ENCODE measurements at places on chromosomes 6 and 20. TPM values are rescaled to one million over a fixed set of nuclear protein-coding genes. Genes with fewer than 3 reads are reported as not detected.

- no peak for DNase-seq
These were observed 8.8 kb downstream of the TMEM151B start for GRCh38 chr6:44278774-44279697.

DNA sequence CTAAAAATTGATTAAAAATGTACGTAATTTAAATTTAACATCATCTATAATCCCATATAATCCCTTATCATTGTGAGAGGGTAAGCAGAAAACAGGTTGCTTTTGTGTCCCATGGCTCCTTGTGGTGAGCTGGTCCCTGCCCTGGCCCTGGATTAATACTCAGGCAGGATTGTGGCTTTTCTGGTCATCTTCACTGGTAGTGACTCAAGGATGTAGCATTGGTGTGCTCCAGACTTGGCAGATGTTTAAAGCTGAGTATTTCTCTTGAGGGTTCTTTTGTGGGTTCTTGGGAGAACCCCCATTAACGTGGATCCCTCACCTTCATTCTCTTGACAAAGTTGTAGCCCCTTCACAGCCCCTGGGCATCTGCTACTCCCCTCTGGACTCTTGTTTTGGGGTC lies 39.3 kb downstream of the SNRNP48 start:
- DNase-seq = no peak

DNA sequence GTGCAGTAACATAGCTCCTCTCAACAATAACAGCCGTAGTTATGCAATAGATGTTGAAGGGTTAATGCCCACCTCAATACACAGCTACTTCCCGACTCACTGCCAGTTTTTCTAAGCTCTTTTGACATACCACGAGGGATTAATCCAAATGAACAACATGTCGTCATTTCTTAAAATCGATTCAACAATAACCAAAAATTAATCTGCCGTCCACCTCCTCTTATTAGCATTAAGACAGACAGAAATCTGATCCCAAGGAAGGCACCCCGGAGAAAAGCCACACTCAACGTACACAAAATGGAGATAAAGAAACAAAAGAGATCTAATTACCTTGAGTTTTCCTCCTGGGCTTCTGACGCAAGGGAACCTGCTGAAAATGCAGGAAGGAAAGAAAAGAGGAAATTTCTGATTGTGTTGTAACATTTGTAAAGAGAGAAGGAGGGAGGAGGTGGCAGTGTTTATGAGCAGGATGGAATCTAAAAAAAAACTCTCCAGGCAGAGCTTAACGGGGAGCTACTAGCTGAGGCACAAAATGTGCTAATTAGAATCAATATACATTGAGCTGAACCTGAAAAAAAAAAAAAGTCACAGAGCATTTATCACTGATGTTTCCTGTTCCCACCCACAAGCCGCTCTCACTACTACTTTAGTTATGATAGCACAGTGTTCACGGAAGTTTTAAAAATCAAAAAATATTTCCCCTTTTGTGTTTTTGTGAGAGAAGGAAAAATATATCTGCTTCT lies 109.3 kb downstream of the IPCEF1 start:
- DNase-seq = no peak

The OPN5 gene
- not detected for total RNA-seq

- DNase-seq = peak; percentile 82
These were observed 98.3 kb downstream of the HAO1 start for GRCh38 chr20:7841971-7842310.

The IL20RA gene
- total RNA-seq = 0.22 TPM

The RWDD2A gene
- total RNA-seq = 2.8 TPM

DNA sequence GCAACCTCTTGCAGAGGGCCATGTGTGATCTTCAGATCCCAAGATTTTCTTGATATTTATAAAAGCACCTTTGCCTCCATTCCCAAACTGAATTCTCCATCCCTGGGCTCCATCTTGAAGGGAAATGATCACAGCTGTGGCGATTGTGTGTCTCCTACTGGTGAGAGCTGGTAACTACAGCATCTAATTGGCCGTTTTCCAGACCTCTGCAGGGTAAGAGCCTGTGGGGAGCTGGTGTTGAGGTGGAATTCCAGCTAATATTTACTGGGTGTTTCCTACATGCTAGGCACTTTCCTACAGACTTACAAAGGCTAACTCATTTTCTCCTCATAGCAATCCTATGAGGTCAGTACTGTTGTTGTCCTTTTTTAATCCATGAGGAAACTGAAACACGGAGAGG lies 59.2 kb upstream of the FNDC1 start:
- DNase-seq = no peak

- no peak for DNase-seq
These were observed 275.6 kb downstream of the BTBD9 start for GRCh38 chr6:38364127-38364526.

- no peak for DNase-seq
These were observed 23.5 kb downstream of the COL20A1 start for GRCh38 chr20:63316502-63316921.

DNA sequence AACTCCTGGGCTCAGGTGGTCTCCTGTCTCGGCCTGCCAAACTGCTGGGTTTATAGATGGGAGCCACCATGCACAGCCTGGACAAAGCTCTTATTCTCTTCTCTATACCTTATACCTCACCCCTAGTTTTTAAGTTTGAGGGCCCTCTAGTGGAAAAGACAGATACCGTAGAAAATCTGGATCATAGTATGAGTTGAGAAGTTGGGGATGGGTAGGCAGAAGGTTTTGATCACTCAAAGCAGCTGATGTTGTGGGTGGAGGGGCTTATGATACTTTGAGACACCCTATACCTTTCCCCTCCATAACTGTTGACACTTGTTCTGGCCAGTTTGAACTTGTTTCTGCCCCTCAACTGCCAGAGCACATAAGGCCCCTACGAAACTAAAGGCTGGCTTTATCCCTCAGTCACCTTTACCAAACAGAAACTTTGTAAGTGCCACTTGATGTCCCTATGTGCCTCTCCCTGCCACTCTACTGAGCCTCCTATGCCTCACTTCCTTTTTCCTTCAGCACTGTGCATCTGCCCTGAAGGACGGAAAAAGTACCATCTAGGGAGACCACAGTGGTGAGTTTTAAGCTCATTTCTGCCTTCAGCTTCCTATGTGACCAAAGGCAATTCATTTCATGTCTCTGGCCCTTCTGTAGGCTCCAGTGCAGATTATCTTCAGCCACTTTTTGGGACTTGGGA lies 28.6 kb downstream of the RALY start:
- no peak for DNase-seq

DNA sequence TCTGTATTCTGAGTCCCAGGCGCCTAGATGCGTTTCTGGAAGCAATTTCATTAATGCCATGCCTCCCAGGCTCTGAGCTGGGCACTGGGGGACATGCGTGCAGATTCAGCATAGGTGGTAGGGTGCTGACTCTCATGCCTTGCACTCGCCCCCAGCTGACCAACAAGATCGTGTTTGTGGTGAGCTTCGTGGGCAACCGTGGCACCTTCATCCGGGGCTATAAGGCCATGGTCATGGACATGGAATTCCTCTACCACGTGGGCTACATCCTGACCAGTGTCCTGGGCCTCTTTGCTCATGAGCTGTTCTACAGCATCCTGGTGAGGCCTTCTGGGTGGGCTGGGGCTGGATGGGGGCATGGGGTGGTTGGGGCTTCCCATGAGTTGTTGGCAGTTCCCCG lies 21.6 kb downstream of the UQCC2 start:
- DNase-seq = no peak

- no peak for DNase-seq
These were observed 679.5 kb downstream of the MAFB start for GRCh38 chr20:40009542-40009941.

DNA sequence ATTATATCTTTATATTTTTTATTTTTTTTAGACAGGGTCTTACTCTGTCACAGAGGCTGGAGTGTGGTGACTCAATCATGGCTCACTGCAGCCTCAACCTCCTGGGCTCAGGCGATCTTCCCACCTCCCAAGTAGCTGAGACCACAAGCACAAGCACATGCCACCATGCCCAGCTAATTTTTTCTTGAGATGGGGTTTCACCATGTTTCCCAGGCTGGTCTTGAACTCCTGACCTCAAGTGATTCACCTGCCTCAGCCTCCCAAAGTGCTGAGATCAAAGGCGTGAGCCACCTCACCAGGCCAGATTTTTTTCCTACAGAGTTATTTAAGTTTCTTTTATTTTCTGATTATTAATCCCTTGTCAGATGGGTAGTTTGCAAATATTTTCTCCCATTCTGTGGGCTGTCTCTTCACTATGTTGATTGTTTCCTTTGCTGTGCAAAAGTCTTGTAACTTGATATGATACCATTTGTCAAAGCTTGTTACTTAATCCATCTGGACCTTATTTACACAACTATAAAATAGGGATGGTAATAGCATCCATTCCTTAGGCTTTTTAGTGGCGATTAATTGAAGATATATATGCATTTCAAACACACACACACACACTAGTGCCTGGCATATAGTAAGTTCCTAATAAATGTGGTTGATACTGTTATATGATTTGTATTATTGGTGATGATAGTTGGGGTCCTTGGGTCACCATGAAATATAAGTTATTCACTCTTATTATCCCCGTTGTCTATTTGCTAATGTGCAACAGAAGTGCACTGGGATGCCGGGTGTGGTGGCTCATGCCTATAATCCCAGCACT lies 187.1 kb downstream of the BCAS1 start:
- DNase-seq = no peak

DNA sequence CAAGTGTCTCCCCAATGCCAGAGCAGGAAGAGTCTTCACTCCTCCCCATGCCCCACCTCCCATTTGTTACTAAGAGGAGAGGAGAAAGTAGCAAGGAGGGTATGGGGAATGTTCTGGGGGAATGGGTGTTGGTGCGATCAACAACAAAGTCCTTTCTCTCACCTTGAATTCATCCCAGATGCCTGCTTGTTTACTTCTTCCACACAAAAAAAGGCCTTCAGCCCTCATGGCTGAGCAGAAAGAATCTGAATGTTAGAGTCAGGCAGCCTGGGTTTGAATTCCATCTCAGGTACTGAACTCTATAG lies 9.9 kb downstream of the MOG start:
- no peak for DNase-seq

GRCh38 chr6:48255094-48255493 lies 144.1 kb upstream of the PTCHD4 start:
- no peak for DNase-seq

The ZSCAN23 gene
- total RNA-seq = 0.87 TPM

DNA sequence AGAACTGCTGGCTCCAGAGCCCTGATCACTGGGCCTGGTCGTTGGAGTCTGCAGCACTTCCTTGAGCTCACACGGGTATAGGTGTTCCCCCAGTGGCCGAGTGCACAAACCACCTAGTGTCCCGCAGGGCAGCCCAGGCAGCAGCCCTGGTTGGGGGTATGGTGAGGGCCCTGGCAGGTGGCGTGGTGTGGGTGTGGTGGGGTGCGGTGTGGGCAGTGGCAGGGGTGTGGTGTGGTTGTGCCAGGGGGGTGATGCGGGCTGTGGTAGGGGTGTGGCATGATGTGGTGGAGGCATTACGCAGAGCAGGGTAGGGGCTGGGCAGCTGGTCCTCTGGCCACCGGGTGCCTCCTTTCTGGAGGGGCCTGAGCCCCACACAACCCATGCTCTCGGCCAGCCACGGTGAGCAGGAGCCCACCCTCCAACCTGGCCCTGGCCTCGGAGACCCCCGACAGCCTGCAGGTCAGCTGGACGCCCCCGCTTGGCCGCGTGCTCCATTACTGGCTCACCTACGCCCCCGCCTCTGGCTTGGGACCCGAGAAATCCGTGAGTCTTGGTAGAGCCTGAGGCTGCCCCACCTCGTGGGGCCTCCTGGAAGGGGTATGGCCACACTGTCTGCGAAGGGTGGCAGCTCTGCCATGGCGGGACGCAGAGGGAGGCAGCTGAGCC lies 20.5 kb downstream of the COL20A1 start:
- no peak for DNase-seq

DNA sequence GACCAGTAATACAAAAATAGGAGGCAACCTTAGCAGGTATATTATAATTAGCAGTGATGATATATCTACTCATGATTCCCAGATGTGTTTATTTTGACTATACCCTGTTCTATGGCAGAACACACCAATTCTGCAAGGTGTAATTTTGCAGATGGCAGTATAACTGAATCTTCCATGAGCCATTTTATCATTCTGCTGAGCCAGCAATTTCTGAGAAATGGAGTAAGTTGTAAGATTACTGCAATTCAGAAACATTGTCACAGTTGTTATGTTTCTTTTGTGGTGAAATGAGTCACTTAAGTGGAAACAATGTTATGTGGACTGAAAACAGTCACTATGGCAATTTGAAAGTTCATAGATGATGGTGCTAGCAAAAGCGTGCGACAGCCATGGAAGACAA lies 63.7 kb upstream of the RIMS1 start:
- no peak for DNase-seq

DNA sequence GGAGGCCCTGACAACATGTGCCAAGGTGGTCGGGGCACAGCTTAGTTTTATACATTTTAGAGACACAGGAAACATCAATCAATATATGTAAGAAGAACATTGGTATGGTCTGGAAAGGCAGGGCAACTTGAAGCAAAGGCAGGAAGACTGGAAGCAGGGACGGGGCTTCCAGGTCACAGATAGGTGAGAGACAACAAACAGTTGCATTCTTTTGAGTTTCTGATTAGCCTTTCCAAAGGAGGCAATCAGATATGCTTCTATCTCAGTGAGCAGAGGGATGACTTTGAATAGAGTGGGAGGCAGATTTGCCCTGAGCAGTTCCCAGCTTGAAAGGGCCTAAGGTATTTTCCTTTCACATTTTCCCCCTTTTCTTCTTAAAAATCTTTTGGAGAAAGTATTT lies 311.0 kb upstream of the RGS17 start:
- no peak for DNase-seq

The EYA4 gene
- 0.07 TPM for total RNA-seq

The CYP39A1 gene
- total RNA-seq = 1.3 TPM

DNA sequence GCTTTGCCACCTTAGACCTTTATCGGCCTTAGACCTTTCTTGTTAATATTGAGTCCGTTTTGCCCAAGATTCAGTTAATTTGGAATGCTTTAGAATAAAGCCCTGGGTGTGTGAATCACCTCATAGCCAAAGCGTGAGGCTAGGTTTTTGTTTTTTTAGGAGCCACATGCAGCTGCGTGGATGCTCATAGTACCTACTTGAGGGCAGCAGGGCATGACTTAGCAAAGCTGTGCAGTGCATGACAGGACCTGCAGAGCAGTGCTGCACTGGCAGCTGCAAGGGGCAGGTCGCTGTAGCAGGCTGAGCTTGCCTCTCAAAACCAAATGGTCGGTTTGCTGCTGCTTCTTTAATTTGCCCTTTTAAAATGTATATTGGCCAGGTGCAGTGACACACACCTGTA lies 116.1 kb downstream of the JAG1 start:
- no peak for DNase-seq

- DNase-seq = peak; percentile 32
These were observed 245.7 kb downstream of the RNF144B start for GRCh38 chr6:18632670-18633410.

GRCh38 chr6:136338486-136338885 lies 48.8 kb upstream of the BCLAF1 start:
- DNase-seq = no peak

The HLA-DRA gene
- not detected for total RNA-seq

The HMGN4 gene
- total RNA-seq = 94.7 TPM

GRCh38 chr6:15555101-15556038 lies 107.5 kb downstream of the DTNBP1 start:
- DNase-seq = no peak

The EPPIN gene
- not detected for total RNA-seq

GRCh38 chr6:73443555-73443954 lies 8.5 kb downstream of the CGAS start:
- no peak for DNase-seq

The PBOV1 gene
- total RNA-seq = not detected
